ENCODE measurements at places on chromosomes 16 and 17.

GRCh38 chr16:54347961-54348360 lies 61.4 kb upstream of the IRX3 start:
- no peak for DNase-seq

GRCh38 chr16:54112451-54113206 lies 174.0 kb downstream of the IRX3 start:
- DNase-seq, result no peak

- DNase-seq, result no peak
These were observed 1.2 kb downstream of the ARHGAP44 start for GRCh38 chr17:12790249-12791106.

DNA sequence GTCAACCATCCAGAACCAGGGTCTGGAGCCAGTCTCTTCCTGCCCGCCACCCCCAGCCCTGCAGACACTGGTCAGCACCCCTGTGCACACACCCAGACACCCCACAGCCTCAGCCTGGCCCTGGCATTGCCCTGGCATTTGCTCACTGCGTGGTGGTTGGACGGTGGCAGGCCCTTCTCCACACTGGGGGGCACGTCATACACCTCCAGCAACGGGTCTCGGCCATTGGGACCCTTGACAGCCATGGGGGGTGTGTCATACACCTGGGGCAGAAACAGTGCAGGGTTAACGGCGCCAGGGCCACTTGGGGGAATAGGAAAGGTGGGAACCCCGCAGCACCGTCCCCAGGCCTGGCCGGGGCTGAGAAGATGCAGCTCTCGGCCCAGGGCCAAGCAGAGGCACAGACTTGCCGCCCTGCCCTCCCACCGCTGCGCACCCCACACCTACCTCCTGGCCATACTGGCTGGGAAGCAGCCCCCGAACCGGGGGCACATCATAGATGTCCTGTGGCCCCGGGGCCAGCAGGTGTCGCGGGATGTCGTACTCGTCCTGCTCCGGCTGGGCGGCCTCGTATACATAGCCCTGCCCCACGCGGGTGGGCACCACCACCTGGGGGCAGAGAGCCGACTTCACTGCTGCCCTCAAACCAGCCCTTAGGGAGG lies 14.6 kb downstream of the BCAR1 start:
- no peak for DNase-seq

DNA sequence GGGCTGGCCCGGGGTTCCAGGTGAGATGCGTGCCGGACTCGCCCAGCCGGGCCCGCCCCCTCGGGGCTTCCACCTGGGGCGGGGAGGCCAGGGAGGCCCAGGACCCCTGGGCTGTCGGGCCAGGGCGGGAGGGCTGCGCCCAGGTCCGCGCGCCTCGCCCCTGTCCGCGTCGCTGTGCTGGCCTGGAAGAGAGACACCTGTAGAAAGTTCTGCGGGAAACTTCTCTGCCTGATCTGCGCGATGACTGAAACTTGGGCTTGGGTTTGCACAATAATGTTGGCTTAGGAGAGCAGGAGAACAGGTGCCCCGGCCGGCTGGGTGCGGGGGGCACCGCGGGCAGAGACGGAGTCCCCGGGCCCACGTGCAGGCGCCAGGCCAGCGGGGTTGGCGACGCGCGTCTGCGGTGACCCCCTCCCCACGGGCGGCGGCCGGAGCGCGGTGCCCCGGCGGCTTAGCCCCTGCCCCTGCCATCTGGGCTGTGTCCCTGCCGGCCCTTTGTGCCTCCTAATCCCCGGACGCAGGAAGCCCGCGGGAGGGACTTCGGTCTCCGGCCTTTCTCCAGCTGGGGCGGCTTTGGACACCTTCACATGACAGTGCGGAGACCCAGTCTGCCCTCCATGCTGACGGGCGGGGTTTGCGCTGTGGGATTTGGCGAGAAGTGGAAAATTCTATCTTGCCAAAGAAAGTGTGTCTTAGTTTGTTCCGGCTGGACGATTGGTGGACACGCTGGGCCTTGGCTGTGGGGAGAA lies 483 bp downstream of the LLGL2 start:
- no peak for DNase-seq

- DNase-seq, result no peak
These were observed 58.7 kb downstream of the KLHDC4 start for GRCh38 chr16:87707097-87707496.

DNA sequence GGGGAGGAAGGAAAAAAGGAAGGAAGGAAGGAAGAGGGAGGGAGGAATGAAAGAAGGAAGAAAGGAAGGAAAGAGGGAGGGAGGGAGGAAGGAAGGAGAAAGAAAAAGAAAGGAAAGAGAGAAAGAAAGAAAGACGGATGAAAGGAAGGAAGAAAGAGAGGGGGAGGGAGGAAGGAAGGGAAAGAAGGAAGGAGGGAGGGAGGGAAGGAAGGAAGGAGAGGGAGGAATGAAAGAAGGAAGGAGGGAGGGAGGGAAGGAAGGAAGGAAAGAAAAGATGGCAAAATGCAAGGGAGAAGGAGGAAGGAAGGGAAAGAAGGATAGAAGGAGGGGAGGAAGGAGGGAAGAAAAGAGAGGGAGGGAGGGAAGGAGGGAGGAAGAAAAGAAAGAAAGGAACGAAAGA lies 257.3 kb upstream of the C16orf82 start:
- DNase-seq, result no peak

DNA sequence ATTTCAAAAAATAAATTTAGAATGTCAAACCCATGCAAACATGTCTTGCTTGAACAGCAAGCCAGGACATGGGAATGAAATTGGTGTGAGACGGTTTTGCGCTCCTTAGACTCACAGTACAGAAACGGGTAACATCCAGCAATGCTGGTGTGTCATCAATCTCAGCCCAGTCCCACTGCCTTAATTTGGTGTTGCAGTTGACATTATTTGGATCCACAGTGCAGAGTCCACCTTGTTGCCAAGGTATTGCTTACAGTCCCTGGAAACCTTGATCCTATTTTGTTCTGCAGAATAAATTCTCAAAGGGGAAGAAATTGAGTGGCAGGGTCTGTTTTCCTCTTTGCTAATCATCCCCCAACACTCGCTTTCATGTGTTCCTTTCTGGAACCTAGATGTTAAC lies 311.6 kb upstream of the MON1B start:
- no peak for DNase-seq

DNA sequence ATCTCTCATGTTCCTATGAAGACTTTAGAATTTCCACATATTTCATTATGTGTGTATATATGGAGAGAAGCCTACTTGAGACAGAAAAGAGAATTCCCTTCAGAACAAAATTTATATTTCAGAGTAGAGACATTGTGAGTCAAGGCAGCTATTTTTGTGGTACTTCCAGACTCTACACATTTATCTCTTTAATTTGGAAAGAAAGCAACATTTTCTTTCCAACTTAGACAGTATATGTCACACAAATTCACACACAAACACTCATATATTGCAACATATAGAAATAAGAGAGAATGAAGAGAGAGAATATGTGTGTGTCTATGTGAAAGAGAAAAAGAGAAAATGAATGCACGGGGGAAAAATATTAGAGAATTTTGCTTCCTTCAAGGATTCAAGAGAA lies 158.8 kb downstream of the CDH8 start:
- DNase-seq, result no peak

GRCh38 chr17:74502861-74503260 lies 28.4 kb downstream of the CD300LB start:
- no peak for DNase-seq

DNA sequence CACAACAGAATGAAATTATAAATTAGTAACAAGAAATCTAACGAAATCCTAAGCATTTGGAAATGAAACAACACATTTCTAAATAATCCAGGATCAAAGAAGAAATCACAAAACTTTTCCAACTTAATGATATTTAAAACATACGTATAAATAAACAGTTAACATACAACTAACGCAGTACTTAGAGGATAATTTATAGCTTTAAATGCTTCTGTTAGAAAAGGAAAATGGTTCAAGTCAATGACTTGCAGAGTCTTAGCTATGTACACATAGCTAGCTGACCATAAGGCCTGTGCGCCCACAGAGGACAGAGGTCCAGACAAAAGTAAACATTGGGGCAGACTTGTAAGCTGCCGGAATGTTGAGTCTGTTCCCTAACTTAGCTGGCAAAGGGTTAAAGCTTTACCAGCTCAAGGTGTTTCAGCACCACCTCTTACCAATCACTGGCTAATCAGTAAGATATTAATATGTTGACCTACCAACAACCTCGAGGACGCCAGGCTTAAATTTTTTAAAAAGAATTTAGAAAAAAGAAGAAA lies 84.6 kb downstream of the PARN start:
- DNase-seq, result no peak

GRCh38 chr17:77466140-77466539 lies 325.4 kb downstream of the SEC14L1 start:
- DNase-seq, result no peak

- DNase-seq, result no peak
These were observed 14.9 kb downstream of the RCVRN start for GRCh38 chr17:9890124-9890523.

DNA sequence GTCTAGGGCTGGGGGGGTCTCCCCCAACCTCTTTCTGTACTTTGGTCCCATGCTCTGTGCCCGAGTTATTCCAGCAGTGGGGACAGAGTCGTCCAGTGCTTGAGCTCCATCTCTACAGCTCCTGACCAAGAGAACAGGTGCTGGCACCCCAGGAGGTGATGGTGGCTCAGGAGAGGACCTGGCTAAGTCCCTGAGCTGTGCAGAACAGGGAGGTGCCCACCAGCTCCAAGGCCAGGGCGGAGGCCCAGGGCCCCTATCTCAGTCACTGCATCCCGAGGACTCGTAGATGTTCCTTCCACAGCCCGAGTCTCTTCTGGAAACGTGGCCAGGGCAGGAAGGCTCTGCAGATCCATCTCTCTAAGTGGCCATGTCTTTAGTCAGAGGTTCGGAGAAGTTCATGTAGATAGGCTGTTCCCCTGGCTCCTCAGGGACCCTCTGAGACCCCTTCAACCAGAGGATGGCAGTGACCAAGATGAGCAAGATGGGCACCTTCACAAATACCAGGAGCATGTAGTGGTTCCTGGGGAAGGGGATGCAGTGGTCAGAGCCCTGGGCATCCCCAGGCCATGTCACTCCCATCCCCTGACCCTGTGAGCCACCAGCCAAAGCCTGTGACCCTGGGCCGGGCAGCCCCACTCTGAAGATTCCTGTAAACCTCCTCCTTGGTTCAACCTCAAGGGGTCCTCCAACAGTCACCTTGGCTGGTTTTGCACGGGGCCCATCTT lies 8.7 kb downstream of the CD300LB start:
- DNase-seq, result no peak

DNA sequence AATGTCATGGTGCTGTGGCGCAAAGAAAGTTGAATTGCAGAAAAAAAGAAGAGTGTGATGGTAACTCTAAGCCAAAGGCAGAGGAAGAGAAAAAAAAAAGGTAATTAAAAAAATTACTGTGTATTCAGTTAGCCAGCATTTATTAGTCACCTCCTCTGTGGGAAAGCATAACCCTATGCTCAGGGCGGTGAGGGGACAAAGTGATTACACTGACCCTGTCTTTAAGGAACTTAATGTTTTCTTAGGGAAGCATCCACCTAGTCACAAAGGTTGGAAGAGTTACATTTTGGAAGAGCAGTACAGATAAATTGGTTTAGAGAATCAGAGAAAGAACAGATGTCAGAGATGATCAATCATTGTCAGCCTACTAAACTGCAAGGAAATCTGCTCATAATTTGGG lies 410.3 kb downstream of the CDH11 start:
- DNase-seq, result no peak

DNA sequence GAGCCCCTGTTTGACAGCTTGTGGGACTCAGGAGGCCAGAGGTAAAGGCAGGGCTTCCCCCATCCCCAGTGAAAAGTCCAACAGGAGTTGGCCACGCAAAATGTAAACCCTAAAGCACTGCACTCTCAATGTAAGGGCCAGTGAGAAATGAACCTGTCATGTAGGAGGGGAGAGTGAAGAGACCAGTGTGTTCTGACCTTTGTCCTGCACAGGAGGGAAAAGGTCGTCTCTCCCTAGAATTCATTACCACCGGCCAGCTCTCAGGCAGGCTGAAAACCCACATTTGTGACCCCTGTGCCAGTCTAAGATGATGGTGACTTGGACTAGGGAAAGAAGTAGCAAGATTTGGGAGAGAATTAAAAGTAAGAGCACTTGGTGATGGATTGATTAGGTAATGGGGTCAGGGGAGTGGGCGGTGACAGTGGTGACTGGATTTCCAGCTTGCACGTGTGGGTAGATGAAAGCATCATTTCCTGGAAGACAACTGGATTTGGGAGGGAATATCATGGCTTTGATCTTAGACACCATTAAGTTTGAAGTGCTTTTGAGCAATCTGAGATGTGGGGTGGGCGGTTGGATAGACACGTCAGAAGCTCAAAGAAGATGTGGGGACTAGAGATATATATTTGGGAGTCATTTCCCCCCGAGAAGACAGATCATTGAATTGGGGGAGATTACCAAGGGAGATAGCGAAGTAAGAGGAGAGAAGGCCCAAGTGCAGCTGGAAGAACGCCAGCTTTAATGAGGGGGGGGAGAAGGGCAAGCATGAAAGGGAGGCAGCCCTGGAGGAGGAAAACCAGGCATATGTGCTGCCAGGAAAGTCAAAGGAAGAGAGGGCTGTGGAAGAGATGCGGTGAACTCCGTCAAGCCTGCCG lies 119.5 kb downstream of the NTN1 start:
- DNase-seq, result no peak

GRCh38 chr17:40323391-40324381 lies 14.7 kb downstream of the RARA start:
- DNase-seq, result peak; percentile 73

DNA sequence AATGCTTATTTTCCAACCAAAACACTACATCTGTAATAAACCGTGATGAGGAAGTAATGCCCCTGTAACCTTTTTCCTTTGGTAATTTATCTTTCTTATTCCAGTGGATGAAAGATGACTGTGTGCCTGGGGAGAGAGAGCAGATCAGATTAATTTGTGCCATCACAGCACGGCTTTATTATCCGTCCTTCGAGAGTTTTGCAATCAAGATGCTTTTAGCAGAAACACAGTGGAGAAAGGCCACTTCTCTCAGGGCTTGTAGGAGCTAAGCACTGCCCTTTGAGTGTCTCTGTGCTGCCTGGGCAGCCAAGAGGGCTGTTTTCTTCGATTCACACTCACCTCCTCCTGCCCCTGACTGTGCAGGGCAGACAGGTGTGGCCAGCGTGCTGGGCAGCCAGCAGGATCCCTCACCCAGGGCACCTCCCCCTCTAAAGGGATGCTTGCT lies 190.2 kb downstream of the PRKCA start:
- DNase-seq, result no peak

DNA sequence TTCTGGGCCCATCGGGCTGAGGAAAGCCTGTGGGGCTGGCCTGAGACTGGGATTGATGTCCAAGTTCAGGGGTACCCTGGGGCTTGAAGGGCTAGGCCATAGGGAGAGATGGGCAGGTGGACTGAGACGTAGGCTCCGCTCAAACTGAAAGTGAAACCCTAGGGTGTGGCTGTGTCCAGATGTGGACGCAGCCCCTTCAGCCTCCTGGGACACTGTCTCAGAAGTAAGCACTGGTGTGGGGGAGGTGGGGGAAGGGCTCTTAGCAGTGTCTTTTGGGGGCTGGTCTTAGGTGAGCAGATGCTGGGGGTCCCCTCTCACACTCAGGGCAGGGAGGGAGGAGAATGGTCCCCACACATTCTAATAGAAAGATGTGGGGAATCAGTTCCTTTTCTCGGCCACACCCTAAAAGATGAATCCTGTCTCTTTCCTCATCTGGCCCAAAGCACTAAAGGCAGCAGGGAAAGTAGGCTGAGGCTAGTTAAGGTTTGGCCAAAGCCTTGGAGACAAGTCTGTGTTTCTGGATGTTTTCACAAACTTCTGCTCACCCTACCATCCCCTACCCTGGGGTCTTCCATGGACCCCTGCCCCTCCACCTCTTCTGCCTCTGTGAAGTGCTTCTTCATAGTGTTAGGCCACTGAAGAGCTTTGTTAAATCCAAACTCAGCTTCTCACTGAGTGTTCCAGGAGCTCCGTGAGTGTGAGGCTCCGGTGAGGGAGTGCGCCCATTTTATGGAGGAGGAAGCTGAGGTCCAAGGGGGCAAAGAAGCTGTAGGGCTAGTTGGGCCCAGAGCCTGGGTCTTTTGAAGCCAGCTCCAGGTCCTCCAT lies 5.6 kb downstream of the FMNL1 start:
- no peak for DNase-seq
